ENCODE measurements at places on chromosomes 3 and 15.

DNA sequence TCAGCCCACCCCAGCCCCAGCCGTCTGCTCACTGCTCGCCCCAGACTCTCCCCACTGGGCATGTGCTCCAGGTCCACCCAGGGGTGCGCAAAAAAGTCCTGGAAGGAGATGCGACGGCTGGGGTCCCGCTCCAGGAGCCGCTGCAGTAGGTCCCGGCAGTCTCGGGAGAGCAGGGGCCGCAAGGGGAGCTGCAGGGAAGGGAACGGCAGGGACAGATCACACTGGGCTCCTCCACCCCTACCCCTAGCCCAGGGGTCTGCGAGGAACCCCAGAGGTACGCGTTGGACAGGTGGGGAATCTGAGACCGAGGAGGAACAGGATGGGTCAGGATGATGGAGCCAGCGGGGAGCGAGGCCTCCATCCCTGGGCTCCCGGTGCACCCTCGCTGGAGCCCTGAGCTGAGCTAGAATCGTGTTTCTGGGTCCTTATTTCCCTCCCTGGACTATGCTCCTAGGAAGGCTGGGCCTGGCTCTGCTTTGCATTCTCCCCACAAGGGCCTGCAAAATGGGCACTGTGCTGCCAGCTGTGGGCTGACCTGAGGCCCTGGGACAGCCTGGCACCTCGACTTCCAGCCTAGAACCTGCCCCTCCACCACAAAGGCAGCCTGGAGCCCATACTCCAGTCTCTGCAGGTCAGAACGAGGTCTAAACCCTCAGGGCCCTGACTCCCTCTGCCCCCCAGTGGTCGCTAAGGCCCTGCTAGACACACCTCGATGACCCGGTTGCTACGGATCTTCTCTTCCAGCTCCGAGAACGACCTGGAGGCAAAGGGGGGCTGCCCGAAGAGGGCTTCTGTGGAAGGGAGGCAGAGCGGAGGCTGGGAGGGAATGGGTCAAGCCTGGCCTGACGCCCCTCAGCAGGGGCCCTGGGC lies 3.2 kb downstream of the ULK3 start:
- no peak for DNase-seq

- DNase-seq = no peak
Measured at GRCh38 chr15:67835297-67836133, 4.3 kb downstream of the RNU6-1 start.

DNA sequence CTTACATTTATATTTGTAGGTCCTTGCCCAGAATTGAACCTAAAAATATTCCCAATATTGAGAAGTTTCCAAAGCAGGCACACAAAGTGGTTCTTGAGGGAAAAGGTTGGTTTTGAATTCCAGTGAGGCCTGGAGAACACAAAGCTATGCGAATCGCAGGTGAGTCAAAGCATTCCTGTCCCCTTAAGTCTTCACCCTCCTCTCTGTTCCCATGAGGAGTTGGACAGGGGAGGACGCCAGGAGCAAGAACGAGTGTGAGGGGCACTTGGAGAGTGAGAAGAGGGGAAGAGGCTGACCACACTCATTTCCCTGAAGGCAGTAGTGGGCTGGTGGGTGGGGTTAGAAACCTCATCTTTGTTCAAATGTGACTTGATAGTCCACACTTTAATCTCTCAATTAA lies 185.8 kb upstream of the EOMES start:
- no peak for DNase-seq

- no peak for DNase-seq
Measured at GRCh38 chr3:179446501-179446900, 4.8 kb downstream of the GNB4 start.

GRCh38 chr3:54797111-54797510 lies 130.7 kb downstream of the LRTM1 start:
- DNase-seq = no peak

All from stimulated activated CD8-positive, alpha-beta memory T cell treated with anti-CD3 and anti-CD28 coated beads, Interleukin-4, amount 100 ng/mL, for 1 hour (primary cell).